CD8-positive, alpha-beta T cell (primary cell): ENCODE measurements at places on chromosomes 2 and 18. TPM values are rescaled to one million over a fixed set of nuclear protein-coding genes. Genes with fewer than 3 reads are reported as not detected.

- no peak for DNase-seq
Measured at GRCh38 chr2:73908689-73909652, 16.2 kb downstream of the ACTG2 start.

DNA sequence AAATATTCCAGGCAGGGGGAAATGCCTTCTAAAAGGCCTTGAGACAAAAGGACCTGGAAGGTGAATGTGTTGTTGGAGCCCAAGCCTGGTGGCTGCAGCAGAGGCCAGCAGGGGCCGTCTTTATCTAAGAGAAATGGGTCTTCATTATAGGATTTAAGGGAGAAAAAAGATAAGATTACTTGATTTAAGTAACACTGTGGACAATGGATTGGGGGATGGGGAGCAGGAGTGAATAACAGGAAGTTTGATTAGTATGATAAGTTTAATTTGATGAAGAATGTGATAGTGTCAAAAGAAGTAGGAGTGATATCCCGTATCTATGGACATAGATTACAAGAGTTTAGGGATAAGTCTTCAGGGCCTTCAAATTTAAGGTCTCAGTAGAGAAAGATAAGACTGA, 64.2 kb downstream of the WDR75 start:
- no peak for DNase-seq

DNA sequence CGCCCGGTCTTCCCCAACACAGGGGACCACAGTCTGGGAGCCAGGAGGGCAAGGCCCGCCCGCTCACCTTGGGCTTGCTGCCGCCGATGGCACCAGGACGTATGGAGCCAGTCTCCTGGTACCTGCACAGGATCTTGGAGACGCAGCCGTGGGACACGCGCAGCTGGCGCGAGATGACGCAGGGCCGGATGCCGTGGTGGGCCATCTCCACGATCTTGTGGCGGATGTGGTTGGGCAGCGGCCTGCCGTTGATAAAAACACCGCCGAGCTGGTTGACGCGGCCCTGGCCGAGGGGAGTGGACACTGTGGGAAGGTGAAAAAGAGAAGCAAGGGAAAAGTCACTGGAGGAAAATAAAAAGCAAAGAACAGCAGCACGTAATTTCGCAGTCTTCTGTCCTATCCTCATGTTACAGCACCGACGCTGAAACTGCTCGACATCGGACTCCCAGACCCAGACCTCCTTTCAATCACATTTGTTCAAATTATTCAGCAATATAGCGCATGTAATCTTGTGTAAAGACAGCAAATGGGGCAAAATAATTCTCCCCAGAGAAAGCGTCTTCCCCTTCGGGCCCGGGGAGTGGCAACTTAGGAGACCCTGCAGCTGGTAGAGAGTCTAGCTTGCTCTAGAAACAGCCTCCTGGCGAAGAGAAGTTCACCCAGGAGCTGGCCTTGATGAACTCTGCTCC, 1.7 kb downstream of the PAX3 start:
- DNase-seq: no peak

DNA sequence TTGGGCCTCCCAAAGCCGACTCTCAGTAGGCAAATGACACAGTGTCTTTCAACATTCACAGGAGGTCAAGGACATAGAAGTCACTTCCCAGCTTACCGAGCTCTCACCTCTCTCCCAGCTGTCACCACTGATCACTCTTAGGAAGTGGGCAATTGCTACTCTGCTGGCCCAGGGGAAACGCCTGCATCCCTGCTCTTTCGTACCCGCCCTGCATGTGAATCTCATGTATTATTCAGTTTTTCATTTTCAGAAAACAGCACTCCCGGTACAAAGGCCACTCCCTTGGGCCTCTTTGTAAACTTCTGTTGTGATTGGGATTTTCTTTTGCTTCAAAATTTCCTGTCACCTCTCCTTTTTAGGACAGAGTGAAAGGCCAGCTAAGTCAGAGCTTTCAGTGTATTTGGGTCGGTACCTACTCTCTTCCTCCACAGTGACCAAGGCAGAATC, 15.4 kb downstream of the MRPL44 start:
- DNase-seq: no peak

DNA sequence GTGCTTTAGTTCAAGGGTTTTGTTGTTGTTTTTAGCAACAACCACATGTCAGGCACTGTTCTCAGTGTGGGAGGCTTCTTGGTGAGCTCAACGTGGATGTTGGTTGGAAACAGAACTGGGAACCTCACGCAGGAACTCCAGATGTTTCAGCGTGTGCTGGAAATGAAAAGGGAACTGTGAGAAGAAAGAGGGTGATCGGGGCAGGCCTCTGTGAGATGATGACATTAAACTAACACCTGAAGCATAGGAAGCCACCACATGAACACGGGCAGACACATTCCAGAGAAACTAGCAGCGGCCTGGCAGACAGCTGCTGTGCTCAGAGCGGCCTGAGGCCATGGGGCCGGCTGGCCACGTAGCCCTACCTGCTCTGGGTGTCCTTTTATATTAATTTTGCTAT, 66.4 kb downstream of the COA5 start:
- no peak for DNase-seq

- no peak for DNase-seq
Measured at GRCh38 chr18:33062834-33063364, 290.1 kb upstream of the KLHL14 start.

- no peak for DNase-seq
Measured at GRCh38 chr2:59150217-59150849, 909.2 kb upstream of the FANCL start.

GRCh38 chr2:226267516-226268289, 531.9 kb downstream of the IRS1 start:
- DNase-seq: no peak

DNA sequence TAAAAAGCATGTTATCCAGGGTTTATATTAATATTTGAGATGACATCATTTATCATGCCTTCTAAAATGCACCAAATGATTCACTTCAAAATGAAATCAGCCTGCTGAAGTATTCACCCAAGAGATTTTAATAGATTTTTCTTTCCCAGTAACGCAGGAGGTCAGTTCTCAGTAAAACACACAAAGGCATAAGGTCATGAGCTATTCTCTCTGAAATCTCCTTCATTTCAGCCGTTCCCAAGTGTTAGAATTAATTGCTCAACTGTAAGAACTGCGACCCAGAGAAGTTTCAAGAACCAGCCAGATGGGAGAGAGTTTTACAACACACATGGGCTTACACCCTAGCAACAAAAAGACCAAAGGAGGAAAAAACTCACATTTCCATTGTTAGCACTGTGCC, 84.2 kb upstream of the PHLPP1 start:
- DNase-seq: no peak

- DNase-seq: no peak
Measured at GRCh38 chr2:229141424-229142025, 129.6 kb downstream of the PID1 start.

DNA sequence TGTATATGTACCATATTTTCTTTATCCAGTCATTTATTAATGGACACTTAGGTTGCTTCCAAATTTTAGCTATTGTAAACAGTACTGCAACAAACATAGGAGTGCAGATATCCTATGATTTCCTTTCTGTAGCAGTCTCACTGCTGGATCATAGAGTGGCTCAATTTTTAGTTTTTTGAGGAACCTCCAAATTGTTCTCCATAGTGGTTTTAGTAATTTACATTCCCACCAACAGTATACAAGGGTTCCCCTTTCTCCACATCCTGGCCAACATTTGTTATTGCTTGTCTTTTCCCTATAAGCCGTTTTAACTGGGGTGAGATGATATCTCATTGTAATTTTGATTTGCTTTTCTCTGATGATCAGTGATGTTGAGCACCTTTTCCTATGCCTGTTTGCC, 114.3 kb downstream of the TMEM17 start:
- DNase-seq: no peak

The NYAP2 gene
- total RNA-seq: not detected

The SRD5A2 gene
- total RNA-seq: not detected

The INHBB gene
- not detected for total RNA-seq

The INPP5D gene
- 121 TPM for total RNA-seq

The CFC1 gene
- total RNA-seq: not detected
